Right ventricle myocardium superior (tissue), 1 donor: ENCODE measurements at places on chromosomes 4 and X.
A peak's percentile ranks its signal among the peaks of the same experiment; 100 is the strongest.

DNA sequence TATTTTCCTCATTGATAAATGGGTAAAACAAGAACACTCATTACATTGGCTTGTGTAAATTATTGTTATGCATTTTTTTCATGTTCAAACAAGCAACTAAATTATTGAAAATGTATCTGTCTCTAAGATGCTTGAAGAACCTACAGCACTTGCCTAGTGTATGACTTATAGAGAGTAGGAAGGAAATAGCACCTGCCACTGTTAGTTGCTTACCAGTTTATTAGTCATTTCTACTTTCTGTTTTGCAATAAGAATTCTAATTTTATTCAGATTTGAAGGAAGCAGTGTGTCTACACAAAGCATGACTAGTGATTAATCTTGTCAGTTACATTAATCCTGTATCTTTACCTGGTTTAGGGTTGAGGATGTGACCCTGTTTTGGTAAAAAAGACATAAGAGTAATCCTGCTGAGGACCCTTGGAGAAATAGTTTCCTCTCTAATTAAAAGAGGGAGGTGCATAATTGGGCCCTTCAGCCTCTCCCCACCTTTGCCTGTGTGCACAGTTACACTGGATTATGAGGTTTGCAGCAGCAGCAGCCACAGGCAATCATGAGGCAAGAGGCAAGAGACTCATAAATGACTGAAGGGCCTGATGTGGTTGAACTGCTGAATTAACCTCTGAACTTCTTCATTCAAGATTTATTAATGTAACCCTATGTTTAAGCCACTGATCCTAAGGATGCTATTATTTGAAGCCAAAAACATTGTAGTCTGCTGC, 1202.1 kb downstream of the ADGRL3 start:
- DNase-seq: no peak

- DNase-seq: peak; percentile 13
Observed at GRCh38 chrX:42678133-42678532, 99.8 kb downstream of the PPP1R2C start.

GRCh38 chr4:3345384-3345783, 52.6 kb downstream of the RGS12 start:
- DNase-seq: peak; percentile 26

DNA sequence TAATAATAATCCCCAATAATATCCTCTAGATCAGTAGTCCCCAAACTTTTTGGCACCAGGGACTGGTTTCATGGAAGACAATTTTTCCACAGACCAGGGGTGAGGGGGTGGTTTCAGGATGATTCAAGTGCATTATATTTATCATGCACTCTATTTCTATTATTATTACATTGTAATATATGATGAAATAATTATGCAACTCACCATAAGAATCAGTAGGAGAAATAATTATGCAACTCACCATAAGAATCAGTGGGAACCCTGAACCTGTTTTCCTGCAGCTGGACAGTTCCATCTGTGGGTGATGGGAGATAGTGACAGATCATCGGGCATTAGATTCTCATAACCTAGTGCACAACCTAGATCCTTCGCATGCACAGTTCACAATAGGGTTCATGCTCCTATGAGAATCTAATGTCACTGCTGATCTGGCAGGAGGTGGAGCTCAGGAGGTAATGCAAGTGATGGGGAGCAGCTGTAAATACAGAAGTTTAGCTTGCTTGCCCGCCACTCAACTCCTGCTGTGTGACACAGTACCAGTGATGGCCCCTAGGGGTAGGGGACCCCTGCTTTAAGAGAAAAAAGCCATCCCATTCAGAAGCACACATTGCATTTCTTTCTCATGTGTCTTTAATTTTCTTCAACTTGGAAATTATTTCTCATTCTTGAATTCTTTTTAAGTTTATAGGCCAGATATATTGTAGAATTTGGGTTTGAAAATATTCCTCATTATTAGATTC, 16.0 kb upstream of the SH3RF1 start:
- DNase-seq: no peak

DNA sequence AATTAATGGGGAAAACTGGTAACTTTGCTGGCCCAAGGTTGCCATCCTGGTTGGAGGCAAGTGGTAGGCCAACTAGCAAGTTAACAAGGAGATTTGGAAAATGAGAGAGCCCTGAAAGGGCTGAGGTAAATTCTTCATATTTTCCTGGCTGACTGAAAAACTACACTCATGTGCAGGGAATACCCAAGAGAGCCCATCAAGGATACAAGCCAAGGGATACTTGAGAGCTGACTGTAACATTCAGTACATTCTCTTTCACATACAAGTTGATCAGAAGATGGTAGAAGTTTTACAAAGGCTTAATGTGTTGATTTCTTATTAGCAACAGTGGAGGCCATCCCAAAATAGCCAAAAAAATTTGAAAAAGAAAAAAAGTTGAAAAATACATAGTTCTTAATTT, 33.3 kb downstream of the IL2 start:
- no peak for DNase-seq

DNA sequence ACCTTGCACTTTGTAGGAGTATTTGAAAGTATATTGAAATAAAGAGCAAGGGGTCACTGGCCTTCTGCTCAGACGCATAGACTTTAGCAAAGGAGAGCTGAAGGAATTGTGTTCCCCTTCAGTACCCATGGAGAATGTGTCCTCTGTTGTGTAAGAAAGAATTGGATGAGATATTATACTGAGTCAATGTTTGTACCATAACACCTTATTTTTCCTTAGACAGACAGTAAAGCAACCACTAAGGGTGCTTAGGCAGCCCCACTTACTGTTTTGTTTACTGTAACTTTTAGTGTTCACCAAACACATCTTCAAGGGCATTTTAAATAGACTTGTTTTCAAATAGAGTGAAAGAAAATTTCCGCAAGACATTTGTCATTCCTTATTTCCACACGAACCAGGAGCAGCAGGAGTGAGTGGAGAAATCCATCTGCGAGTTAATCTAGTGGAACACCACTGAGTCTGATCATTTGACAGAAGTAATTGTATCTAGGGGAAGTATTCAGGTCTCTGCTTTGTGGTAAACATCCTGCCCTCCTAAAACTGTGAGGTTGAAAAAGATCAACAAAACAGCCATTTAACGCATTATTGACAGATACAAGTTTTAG, 89.5 kb downstream of the SLIT2 start:
- no peak for DNase-seq
